ENCODE measurements at places on chromosomes 4 and X.

DNA sequence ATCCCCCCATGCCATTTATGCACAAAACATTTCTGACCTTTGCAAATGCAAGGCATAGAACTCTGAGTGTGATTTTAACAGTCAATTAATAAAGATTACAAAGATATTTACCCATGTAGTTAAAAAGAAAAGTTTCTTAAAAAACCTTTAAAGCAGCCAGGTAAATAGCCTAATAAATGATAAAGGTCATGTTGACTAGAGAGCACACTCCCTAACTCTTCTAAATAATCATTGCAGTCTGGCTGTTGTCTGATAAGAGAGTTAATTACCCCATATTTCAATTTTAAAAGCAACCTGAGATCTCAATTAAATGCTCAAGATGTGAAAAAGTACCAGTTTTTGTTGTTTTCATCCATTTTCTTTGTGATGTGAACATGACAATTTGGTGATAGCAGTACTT lies 291.5 kb upstream of the SMIM31 start:
- DNase-seq: no peak

DNA sequence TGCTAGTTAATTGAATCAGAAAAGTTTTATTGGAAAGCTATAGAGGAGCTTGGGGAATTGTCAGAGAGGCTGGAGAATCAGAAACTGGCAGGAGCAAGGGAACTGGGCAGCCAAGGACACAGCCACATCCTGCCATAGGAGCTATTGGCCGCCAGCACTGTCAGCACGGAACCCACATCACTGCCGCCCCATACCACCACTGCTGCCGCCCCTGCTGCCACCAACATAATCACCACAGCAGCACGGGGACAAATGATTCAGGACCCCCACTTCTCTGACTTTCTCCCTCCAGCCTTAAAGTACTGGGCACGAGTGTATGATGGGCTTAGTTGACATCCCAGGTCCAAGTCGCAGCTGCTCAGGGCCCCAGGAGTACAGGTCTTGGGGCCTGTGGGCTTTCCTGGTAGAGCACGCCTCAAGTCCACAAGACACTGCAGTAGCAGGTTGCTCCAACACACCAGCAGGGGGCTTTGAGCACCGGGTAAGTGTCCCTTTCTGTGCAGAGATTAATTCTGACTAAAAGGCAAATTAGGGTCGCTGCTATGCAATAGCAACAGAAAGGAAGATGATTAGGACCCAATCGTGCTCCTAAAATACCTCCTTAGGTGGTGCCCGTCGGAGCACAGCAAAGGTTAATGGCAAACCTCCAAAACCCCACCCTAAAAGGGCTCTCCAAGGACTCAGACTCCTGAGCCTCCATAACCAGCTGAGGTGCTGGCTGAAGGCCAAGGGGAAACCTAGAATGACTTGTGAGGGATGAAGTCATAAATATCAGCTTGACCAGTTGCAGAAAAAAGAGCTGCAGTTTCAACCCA lies 6.9 kb downstream of the PJA1 start:
- DNase-seq: no peak

DNA sequence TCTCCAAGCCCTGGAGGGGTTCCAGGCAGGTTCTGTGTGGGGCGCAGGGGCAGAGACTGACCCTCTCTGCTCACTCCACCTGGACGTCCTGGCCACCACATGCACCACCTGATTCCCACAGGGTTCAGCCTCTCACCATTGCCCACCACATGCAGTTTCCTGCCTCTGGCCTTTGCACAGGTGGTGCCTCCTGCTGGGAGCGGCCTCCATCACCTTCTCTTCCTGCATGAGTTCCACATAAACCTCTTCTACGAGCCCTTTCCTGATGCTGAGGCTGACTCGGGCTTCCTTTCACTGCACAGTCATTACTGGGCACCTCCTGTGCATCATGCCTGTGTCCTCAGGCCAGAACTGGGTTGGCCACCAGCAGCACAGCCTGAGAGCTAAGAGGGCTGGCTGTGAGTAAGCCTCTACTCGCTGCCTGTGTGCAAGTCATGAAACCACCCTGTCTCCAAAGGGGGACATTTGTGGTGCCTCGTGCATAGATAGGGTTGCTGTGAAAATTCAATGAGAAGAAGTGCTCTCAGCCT lies 19.9 kb downstream of the MAN2B2 start:
- DNase-seq: no peak

GRCh38 chrX:6981718-6982406 lies 165.7 kb upstream of the STS start:
- DNase-seq: no peak

DNA sequence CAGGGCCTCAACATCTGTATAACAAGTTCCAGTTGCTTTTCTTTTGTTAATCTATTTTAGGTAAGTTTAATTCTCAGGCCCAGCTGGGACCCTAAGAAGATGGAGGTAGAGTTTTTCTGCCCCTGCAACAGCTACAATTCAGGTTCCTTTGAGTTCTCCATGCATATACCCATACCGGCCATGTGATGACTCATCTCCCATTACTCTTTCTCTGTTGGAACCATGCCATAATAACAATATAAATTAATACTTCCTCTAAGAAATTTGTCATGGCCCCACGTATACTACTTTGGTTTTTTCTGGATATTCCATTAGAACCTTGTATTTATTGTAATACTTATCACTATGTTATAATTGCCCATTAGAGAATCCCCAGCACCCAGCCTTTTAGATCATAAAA lies 1.3 kb upstream of the INTU start:
- DNase-seq: no peak

DNA sequence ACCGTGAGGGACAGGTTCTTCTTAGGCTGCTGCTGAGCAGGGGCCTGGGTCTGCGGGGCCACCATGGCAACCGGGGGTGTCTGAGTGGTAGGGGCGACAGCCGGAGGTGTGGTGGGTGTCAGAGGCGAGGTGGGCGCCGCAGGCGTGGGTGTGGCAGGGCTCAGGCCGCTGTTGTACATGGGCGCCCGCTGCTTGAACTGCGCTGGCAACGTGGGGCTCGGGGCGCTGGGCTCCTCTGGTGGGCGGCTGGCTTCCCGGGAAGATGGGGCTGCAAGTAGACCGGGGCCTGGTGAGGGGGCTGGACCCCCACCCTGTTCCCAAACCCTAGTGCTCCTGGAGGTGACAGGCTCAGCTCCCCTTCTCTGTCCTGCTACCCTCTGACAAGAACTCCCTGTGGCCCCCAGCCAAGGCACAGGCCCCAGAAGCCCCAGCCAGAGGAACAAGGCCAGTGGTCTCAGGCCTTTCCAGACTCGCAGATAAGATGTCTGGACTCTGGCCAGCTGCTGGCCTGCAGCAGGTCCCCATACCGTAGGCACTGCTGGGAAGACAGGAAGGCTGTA lies 24.8 kb downstream of the NELFA start:
- no peak for DNase-seq

DNA sequence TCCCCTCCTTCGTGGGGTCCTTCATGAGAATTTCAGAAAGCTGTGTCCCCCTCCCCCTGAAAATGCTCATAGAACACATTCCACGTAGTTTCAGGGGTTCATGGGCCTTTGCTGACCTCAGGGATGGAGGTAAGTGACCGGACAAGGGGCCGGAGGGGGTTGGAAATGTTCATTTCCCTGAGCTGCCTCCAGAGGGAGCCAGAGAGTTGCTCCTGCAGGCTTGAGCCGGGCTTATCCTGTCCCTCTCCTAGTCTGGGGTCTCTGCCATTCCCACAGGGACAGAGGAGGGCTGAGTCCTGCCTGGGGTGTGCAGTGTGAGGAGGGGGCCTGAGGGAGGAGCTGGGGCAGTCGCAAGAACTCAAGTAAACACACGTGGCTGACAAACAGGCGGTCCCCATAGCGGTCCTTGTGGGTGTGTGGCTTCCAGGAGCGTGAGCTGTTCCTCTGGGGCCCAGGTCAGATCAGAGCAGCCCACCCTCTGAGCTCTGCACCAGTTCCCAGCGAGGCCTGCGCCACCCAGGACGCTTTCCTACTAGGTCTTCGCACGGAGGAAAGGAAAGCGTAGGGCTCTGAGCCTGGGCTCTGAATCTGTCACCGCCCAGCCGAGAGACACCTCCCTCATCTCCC lies 62.5 kb downstream of the WFS1 start:
- no peak for DNase-seq

GRCh38 chr4:123877551-123877950 lies 481.0 kb downstream of the SPRY1 start:
- DNase-seq: no peak

GRCh38 chrX:120485315-120485637 lies 16.2 kb upstream of the LAMP2 start:
- DNase-seq: no peak

GRCh38 chr4:3017504-3017903 lies 54.1 kb downstream of the GRK4 start:
- no peak for DNase-seq

- DNase-seq: no peak
Observed at GRCh38 chrX:120036704-120037103, 40.8 kb downstream of the RHOXF2B start.

DNA sequence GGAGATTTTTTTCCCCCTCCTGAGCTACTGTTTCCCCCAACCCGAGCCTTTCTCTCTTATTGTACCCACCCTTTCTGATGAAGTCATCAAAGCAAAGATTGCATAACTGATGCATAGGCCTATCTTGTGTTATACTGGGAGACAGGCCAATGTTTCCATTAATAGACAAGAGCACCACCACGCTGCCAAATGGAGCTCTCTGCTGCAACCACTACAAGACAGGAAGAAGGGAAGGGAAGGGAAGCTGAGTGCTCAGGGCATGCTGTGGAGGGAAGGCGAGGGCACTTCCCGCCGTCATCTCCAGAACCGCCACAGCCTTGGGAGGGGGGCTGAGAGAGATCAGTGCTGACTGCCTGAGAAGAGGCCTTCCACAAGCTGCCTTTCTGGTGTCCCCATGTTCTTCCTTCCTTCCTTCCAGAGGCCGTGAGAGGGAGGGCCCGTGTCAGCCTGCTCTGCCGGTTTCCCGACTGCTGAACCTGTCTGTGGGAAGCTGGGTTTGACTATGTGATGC lies 75.0 kb downstream of the MGST2 start:
- no peak for DNase-seq

DNA sequence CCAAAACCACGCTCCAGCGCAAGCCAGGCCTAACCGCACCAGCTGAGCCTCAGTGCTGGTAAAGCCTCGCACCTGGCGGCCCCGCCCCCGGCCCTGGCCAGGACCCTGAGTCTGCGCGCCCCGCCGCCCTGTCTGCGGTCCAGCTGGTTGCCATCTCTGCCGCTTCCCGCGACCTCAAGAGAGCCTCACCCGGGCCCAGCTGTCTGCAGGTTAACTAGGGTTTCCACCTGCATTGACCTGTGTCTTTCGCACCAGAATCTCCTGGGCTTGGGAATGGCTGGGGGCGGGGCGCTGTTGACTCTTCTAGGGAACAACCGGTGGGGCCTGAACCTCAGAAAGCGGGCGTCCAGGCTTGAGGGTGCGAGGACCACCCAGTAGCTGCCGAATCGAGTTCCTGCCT lies 207.7 kb upstream of the PRPS2 start:
- DNase-seq: no peak

- no peak for DNase-seq
Observed at GRCh38 chr4:7153711-7154110, 38.6 kb upstream of the SORCS2 start.

- no peak for DNase-seq
Observed at GRCh38 chr4:52195869-52196268, 144.8 kb downstream of the SPATA18 start.

DNA sequence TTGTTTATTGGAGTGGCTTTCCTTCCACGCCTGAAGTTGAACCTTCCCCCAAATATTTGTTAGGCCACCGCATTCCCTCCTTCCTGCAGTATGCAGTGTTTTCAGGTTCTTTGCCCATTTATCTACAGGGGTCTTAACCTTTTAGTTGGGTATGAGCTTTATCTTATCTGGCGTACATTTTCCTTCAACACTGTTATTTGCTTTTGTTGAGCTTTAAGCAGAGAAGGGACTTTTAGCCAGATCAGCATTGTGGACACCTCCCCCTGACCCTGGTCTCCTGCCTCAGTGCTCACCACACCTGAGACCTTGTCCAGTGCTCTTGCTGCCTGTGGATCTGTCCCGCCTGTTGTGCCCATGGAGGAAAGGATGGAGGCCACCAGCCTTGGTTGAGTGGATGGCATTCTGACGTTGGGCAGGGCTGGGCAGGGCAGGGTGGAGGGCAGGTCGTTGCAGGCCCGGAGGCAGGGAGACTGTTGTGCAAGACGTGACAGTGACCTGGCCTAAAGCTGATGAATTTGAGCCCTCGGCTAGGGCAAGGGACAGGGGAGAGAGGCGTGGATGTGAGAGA lies 998 bp upstream of the DUSP9 start:
- DNase-seq: no peak

- no peak for DNase-seq
Observed at GRCh38 chr4:11416767-11417113, 12.0 kb downstream of the HS3ST1 start.

DNA sequence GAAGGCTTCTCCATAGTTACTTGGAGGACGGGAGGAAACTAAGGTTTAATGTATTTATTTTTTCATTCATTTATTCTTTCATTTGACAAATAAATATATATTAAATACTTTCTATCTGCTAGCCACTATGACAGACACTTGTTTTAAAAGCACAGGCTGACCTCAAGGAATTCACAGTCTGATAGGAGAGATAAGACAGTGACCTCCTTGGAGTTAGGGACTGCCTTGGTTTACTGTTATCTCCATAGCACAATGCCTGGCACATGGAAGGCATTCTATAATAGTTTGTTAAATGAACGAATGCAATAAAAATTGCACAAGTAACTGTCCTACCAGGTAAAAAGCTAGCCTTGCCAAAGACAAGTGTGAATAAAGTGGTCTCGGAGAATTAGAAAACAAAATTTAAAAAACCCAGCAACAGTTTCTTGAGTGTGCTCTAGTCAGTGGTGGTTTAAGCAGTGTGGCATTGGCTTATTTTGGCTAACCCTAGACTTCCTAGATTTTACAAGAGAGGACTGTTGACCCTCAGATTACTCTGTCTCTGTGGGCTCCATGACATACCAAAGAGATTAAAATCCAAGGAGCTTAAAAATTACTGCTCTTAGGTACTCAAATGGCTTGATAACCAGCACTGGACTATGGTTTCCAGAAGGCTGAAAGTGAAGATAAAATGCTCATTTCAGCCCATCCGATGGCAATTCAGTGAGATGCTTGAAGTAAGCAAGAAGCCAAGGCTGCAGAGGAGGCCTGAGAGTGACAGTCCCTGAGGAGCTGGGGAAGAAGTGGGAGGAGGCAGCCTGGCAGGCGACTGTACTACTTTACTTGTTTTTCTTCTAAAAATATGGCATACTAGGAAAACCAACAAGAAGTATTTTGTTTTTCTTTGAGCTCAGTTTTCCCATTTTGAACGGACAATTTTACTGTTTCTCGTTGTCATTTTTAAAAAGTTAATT lies 9.6 kb downstream of the AFP start:
- DNase-seq: no peak

GRCh38 chr4:32147446-32148085 lies 1427.4 kb downstream of the PCDH7 start:
- DNase-seq: no peak

- DNase-seq: no peak
Observed at GRCh38 chr4:23838131-23838530, 51.7 kb downstream of the PPARGC1A start.

GRCh38 chrX:31024866-31025265 lies 47.0 kb downstream of the FTHL17 start:
- no peak for DNase-seq

GRCh38 chrX:44974451-44974850 lies 101.5 kb downstream of the KDM6A start:
- DNase-seq: no peak

Measured in D721Med (cell line).